ENCODE measurements at places on chromosomes 2 and 18. TPM values are rescaled to one million over a fixed set of nuclear protein-coding genes. Genes with fewer than 3 reads are reported as not detected.

Gene SNTG2
- total RNA-seq: not detected

Gene TSPYL6
- not detected for total RNA-seq

Gene DUSP2
- 5.9 TPM for total RNA-seq

Gene FBXO48
- 2.4 TPM for total RNA-seq

Gene TCF23
- not detected for total RNA-seq

Gene CRIM1
- 57.6 TPM for total RNA-seq
